ENCODE measurements at places on chromosomes 1 and 21.

DNA sequence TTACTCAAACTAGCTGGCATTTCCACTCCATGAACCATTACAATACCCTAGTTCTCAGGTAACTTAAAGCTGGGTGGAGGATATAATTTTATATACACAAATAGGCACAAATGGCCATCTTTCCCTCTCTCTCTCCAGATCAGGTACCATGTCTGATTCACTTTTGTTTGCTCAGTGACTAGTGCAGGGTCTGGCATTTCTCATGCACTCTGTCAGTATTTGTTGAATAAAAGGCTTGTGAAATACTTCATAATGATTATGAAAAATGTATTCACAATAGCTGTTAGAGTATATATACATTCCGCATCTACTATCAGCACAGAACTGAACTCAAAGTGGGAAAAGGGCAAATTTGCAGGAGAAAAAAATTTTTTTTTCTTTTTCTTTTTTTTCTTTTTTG is 510.2 kb upstream of the USP24 start:
- DNase-seq, result no peak

DNA sequence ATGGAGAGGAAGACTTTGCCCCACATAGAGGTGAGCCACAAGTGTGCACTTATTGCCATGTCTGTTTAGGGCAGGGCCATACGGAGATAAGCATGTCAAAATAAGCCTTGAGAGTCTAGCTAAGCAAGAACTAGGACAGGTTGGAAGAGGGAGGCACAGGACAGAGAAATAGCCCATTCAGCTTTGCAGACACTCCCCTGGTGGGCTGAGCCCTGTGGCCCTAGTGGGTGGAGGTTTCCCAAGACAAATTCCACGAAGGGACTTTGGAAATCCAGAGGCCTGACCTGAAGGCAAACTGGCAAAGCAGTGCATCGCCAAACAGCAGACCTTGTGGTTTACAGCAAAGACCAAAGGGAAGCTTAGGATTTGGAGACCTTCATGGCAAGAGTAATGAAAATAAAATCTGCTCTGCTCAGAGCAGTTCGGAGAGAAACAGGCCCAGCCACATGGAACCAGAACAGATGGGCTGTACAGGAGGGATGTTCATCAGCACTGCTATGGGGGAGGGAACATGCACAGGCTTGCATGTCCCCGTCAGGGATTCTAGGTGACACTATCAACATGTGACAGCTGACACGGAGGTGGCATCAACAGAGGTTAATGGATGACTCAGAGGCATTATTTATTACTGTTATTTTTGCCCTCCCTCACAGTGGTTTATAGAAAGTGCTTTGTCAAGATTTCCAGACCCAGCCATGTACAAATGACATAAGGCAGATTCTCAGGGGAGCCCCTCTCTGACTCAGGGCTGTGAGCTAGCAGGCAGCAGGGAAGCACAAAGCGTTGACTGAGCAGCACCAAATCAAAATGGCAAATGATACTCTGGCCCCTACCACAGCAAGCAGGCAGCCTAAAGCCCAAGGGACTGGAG is 90.1 kb upstream of the IRF2BP2 start:
- no peak for DNase-seq

- DNase-seq, result no peak
Measured at GRCh38 chr21:35994613-35995012, 65.7 kb downstream of the SETD4 start.

DNA sequence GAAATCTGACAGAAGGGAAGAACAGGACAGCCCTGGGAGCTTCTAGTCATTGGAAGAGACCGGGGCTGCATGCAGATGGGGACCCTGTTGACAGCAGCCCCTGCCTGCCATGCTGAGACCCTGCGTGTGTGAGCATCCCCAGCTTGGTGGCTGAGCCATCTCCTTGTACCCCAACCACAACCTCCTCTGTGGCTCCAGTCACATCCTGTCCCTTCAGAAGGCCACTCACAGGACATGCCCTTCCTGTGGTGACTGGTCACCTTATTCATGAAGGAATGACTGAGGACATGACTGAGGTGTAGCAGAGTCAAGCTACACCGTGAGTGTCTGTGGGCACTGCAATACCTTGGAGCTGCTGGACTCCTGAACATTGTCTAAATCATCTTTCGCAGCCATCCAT is 141.8 kb upstream of the ERRFI1 start:
- DNase-seq, result no peak

- peak; percentile 75 for DNase-seq
Measured at GRCh38 chr1:182604175-182605164, at the start of gene RGS16. TSS of gene RGS16 (minus strand) at chr1:182604389. CDS start at chr1:182604259, 130 bp downstream.

DNA sequence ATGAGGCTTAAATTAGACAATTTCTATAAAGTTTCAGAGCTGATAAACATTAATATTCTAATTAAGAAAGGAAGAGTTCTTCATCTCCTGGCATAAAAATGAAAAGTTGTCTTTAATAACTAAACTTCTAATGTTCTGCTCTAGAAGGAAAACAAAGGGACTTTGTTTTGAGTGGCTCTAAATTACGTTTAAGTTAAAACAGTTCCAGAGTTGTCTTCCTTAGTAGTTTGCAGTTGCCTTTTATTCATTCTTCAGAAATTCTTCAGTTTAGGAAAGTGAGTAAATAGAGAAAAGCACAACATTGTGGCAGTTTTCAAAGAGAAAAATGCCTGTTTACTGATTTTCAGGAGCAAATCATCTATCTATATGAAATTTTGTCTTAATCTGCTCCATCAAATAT is 86.9 kb downstream of the TTC3 start:
- no peak for DNase-seq

DNA sequence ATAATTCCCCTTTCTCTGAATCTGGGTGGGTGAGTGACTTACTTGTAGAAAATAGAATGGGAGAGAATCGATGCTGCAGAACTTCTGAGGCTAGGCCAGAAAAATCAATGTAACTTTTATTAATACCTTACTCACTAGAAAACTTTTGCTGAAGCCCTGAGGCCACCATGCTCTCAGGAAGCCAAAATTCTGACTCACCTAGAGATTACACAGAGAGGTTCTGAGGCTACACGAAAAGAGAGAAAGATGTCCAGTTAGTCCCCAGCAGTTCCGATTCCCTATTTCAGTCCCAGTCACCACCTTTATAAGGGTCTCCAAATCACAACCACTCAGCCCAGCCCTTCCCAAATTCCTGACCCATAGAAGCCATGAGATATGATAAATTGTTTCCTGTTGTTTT is 135.2 kb downstream of the NTPCR start:
- DNase-seq, result no peak

GRCh38 chr1:215022741-215023141 is 59.8 kb upstream of the KCNK2 start:
- DNase-seq, result no peak

- no peak for DNase-seq
Measured at GRCh38 chr21:41648591-41649031, 118.2 kb downstream of the RIPK4 start.

DNA sequence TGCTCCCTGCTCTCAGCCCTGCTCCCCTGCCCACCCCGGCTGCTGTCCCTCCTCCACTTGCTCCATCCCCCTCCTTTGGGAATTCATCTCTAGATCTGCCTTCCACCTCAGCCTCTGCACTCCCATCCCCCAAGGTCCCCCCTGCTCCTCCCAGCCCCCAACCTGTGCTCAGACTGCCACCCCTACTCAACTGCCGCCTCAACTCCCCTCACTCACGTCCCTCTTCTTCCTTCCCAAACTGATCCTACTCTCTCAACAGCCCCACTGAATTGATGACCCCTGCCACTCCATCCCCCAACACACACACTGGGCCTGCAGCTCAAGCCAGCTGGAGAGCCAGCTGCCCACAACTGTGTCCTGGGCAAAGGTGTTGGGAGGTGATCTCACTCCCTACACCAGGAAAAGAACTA is 15.8 kb upstream of the ETV3L start:
- DNase-seq, result no peak

GRCh38 chr1:17177651-17178050 is 27.3 kb upstream of the PADI1 start:
- DNase-seq, result no peak

- DNase-seq, result no peak
Measured at GRCh38 chr1:190739926-190740325, 262.3 kb upstream of the BRINP3 start.

GRCh38 chr1:62462370-62462769 is 25.5 kb downstream of the USP1 start:
- no peak for DNase-seq

DNA sequence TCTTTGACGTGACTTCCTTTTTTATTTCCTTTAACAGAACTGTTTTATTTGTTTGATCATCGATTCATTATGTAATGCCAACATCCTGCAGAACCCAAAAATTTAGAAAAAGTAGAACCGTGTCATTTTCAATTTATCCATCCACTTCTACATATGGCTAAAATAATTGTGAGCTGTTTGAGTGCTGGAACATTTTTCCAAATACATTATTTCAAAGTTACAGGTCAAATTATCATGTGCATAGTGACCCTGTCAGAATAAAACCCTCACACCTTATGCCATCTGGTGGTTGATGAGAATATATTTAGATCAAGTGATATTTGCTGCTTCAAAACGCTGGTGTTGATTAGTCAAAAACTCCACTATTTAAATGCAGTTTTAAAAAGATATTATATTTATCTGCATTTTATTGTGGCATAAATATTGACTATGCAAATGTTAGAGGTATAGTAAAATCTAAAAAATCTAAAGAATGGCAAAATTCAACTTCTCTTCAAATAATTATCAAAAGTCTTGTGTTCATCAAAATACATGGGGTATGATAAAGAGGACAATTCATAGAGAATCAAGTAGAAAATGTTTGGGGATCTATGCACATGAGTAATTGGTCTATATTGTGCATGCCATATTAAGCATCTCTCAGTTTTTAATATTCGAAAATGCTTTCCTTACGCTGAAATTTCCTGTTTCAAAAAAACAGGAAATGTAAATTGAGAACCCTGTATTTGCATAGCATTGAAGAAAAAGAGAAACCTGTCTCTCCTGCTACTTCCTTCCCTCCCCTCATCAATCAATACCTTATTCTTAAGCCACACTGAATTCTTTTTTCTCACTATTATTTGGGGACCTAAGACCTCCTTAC is 39.7 kb downstream of the UBE2U start:
- no peak for DNase-seq
